ENCODE measurements at places on chromosomes 13 and 19.

DNA sequence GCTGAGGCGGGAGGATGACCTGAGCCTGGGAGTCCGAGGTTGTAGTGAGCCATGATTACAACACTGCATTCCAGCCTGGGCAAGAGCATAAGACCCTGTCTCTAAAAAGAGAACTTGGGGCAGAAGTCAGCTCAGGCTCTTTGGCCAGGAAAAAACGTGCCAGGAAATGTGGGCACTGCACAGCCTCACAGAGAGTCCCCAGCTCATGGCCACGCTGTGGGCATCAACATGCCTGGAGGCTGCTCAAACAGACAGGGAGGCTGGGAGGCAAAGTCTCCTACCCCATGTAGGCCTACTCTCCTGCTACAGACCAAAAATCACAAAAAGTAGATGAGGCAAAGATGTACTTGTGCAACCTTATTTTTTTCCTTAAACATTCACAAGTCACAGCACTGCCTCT is 49.4 kb downstream of the PEPD start:
- no peak for DNase-seq

DNA sequence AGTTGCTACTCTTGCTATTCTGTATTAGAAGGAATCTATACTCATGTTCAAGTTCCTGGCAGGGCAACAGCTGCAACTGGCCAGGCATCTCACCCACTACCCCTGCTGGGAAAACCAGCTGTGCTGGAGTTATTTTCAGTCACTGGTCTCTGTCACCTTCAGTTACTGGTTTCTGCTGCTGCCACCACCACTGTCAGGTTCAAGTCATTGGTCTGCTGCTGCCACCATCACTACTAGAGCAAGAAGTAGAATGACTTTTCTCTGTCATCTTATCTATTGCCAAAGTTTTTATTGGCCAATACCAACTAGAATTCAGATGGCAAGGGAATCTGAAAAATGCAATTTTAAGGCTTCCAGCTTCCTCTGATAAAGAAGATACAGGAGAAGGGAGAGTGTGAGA is 1615.2 kb downstream of the OLFM4 start:
- DNase-seq = no peak

- no peak for DNase-seq
Observed at GRCh38 chr13:75670496-75670895, 34.4 kb downstream of the LMO7 start.

GRCh38 chr13:47632311-47632710 is 368.8 kb downstream of the SUCLA2 start:
- no peak for DNase-seq

DNA sequence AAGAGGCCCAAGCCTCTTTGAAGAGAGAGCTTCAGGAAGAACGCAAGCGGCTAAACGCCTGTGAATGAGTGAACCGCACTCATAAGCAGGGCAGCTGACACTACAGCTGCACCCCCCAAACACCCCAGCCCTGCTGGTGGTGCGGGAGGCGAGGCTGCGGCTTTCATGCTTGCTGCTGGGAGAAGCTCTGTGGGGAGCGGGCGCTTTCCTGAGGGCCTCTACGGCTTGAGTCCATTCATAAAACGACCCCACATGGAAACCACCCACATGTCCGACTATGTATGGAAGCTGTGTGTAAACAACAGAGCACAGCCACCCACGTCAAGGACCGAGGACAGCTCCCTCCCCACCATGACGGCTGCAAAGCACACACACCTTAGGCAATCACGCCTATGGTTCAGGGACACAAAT is 5.5 kb downstream of the AP3D1 start:
- no peak for DNase-seq

DNA sequence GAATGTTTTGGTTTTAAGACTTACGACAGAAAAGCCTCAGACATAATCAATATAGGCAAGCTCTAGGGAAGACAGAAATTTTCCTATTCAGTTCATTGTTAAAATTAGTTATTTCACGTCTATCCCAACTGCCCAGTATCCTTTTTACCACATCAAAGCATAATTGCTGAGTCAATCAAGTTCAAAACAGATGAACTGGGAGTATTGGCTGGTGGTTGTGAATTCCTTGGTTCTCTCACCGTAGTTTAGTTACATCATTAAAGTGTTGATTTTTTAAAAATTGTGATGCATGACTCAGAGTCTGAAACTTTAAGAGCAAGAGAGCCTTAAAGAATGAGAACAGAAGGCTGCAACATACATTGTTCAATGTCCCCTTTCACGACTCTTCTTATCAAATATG is 143.3 kb upstream of the FREM2 start:
- DNase-seq = no peak

Data from HAP-1 (cell line).